ENCODE measurements at places on chromosomes 11 and 22.

GRCh38 chr11:8277691-8278090, 14.0 kb upstream of the LMO1 start:
- no peak for DNase-seq

GRCh38 chr22:40509401-40510134, 127.0 kb downstream of the MRTFA start:
- no peak for DNase-seq

- DNase-seq: no peak
Measured at GRCh38 chr11:130403271-130403804, 25.1 kb downstream of the ADAMTS8 start.

DNA sequence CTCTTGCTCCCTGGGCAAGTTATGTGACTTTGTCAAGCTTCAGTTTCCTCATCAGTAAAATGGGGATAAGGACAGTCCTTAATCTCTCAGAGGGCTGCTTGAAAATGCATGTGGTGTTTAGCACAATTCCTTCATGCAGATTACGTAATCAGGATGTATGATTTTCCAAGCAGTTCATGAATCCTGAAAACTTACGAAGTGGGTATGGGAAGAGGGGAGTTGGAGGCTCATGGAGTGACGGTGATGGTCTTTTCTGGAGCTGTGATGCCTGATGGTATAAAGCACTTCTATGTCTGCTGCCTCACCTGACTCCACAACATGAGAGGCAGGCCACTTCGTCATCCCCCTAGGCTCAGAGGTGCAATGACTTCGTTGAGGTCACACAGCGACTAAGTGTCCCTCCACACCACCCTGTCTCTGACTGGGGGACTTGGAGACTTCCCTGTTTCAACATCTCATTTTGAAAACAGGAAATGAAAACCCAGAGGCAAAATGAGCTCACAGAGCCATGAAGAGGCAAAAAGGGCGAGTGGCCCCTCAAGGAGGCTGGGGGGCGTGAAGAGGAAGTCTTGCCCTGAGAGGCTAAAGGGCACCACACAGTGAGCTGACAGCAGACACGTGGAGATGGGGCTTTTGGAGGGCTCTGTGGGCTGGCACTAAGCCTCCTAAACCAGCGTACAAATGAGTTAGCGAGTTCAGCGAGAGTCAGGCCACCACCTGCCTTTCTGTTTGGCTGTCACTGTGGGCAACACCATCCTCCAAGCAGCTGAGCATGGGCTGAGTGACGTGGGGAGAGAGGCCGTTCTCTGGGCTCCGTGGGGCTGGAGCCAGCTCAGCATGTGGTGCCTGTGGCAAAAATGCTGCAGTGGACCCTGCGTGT, 10.1 kb downstream of the MCM5 start:
- DNase-seq: no peak

- DNase-seq: no peak
Measured at GRCh38 chr22:49737101-49737551, 90.5 kb downstream of the BRD1 start.

DNA sequence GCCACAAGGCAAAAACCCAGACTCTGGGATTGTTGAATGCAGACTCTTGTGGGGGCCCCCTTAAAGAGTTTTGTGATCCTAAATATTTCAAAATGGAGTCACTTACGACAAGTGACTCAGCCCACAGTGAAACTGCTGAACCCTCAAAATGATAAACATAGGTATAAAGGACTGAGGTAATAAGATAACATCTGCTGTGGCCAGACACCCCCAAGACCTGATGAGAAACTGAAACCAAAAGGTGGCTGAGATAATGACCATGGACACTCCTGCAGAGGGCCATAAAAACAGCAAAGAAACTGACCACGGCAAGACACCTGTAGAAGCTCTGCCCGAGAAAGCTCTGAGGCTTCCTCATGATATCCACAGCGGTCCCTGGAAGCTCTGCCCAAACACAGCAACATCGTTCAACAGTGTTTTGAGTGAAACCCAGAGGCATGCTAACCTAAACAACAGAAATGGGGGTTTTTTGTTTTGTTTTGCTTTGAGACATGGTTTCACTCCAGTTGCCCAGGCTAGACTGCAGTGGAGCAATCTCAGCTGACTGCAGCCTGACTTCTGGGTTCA, 1.6 kb upstream of the PLAAT4 start:
- DNase-seq: no peak

- DNase-seq: no peak
Measured at GRCh38 chr22:49756676-49757075, 71.0 kb downstream of the BRD1 start.

- DNase-seq: peak; percentile 50
Measured at GRCh38 chr11:2196970-2197770, 25.6 kb upstream of the TH start.

DNA sequence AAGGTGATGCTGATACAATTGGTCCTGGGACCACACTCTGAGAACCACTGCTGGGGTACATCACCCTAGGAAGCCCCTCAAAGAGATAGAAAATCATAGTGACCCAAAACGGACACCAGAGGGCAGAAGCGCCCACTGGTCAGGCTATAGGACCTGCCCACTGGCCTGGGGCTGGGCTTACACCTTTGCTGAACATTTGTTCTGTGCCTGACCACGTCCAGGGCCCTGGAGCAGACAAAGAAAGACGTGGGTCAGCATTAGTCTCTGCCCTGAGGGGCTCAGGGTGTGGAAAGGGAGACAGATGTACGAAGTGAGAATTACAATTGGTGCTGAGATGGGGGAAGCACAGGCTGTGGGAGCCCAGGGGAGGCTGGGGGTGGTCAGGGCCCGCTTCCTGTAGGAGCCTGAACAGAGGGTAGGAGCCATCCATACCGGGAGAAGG, 14.4 kb upstream of the SERPINH1 start:
- DNase-seq: peak; percentile 57

- no peak for DNase-seq
Measured at GRCh38 chr22:25208743-25209505, 9.3 kb downstream of the CRYBB3 start.

- no peak for DNase-seq
Measured at GRCh38 chr11:72576661-72577060, 97.6 kb downstream of the PDE2A start.

DNA sequence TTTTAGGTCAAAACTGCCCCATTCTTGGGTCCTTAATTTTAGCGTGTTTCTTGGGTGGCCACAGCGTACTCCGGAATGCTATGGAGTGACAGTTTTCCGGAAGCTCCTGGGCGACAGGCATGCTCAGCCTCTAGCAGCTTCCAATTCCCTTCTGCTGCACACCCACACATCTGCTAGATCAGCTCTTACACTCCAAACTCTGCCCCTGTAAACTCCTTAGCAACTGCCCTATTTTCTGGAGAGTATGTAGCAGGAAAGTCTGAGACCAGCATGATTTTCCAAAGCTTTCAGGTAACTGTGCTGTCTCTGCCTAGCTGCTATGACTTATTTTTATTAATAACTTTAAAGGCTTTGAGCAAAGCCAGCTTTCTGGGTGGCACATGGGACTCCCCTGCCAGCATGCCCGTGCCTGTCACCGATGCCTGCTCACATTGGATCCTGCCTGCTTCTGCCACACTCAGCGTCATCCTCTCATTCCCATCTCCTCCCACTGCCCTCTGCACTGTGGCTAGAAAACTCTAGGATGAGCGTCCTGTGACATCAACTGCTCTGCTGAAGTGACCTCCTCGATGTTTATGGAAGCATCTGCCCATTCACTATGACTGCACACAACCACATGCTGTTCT, 17.3 kb downstream of the TOLLIP start:
- no peak for DNase-seq

GRCh38 chr11:127039591-127039990, 39.0 kb upstream of the KIRREL3 start:
- no peak for DNase-seq

- peak; percentile 2 for DNase-seq
Measured at GRCh38 chr11:96704847-96705246, 315.0 kb downstream of the JRKL start.

- DNase-seq: no peak
Measured at GRCh38 chr11:65611758-65612603, 2.0 kb downstream of the MAP3K11 start.

DNA sequence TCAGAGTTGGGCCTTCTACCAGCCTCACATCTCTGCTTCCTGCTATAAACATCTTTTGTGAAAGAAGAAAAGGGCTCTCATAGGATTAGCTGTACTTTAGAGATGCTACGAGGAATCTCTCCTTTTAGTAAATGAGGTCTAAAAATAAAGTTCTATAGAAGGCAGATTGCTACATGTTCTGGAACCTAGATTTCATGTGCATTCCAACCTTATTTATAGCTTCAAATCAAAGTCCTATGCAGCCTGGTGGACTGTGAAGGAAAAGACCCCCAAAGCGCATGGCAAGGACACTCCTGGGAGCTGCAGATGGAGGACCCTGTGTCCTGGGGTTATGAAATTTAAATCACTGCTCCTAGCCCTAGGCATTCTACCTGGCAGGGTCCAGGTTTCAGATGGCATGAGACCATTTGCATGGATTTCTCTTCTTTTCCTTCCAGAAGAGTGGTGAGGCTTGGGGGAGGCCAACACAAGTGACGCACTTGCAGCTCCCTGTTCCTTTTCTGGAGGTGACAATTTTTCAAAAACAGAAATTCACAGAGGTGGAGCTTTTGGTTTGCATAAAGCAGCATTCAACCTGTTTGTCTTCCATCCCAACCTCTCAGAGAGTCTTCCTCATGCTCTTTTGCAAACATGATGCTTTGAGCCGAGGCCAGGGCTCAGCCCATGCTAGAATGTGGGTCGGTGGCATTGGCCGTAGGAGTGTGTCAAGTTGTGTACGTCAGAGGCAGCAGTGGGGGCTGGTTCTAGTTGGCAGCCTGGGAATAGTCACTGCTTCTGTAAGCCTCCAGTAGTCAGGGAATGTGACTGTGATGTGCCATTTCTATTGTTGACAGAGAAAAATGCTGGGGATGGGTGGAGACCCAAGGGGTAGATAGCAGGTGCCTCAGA, 6.3 kb downstream of the CRY2 start:
- DNase-seq: no peak

GRCh38 chr11:95930948-95931347, 7.0 kb upstream of the MTMR2 start:
- no peak for DNase-seq

DNA sequence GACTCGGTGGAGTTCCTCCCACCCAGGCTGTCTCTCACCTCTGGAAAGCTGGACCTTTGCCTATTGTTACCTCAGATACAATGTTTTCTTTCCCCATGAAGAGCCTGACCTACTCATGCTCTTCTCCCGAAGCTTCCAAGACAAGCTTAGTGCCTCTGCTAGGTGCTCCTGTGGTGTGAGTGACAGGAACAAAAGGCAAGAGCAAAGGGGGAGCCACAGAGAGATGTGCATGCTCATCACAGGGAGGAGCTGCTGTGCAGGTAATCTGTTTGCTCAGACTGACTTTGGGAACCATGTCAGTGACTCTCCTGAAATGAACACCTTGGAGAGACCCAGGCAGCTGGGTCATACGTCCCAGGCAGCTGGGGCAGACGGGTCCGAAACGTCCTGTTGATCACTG, 53.6 kb upstream of the VSTM5 start:
- DNase-seq: no peak

DNA sequence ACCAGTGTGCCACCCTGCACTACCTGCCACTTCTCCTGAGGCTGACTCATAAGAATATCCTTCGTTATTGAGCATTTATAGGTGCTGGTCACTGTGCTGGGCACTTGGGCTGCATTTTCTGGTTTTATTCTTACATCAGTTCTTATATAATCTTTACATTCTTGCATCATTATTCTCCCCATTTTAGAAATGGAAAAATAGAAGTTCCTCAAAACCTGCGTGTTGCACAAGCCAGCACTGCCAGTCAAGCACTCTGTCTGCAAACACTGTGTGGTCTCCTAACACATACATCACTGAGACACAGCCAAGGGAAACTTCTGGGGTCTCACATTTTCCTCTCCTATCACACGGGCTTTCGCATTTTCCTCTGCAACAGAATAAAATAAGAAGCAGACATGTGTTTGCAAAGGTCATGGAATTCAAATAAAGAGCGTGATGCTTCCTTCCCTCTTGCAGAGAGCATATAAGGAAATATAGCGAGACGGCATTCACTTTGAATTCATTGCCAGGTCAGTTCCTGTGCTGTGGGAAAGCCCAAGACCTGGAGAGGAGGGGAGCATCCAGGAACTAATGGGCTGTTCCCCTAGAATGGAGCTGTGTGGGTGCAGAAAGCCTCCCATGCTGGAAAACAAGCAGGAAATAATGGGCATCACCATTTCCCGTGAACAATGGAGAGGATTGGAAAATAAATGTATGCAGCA, 73.9 kb upstream of the SEZ6L start:
- DNase-seq: no peak

GRCh38 chr11:9490376-9490775, 29.6 kb downstream of the ZNF143 start:
- no peak for DNase-seq

DNA sequence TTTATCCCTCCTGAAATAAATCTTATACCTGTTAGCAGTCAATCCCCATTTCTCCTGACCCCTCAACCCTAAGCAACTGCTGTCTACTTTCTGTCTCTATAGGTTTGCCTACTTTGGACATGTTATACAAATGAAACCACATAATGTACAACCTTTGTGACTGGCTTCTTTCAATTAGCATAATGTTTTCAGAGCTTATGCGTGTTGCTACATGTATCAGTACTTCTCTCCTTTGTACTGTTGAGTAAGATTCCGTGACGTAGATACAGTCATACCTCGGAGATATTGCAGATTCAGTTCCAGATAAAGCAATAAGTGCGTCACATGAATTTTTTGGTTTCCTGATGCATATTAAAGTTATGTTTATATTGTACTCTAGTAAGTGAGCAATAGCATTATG, 127.3 kb downstream of the MORC2 start:
- DNase-seq: no peak

GRCh38 chr22:37334859-37335805, 52.8 kb downstream of the CYTH4 start:
- no peak for DNase-seq

- no peak for DNase-seq
Measured at GRCh38 chr22:23548501-23549197, 31.4 kb downstream of the IGLL1 start.

DNA sequence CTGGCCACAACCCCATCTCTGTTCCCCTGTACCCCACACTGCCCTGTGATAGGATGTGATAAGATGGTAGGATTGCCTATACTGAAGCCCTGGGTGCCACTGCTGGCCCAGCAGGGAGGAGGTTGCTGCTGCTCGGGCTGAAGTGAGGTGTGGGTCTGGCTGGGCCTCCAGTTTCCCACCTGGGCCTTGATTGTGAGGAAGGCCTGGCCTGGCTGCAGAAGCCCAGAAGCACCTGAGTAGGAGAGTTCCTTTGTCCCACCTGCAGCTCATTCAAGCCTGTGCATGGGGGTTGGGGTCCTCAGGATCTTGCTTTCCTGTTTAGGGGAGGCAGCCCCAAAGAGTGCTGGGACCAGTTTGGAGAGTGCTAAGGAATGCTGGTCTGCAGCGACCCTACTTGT, 3.3 kb downstream of the ST3GAL4 start:
- DNase-seq: no peak

DNA sequence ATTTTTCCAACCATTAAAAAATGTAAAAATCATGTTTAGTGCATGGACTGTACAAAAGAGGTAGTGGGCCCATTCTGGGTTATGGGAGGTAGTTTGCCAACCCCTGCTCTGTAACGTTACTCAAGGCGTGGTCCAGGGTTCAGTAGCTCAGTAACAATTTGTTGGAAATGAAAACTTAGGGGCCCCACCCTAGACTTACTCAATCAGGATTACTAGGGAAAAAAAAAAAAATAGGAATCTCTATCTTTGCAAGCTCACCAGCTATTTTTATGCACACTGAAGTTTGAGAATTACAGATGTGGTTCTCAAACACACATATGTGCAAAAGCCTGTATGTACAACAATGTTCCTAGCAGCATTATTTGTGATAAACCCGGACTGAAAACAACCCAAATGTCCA, 17.3 kb upstream of the LMO2 start:
- DNase-seq: no peak

All from iPS DF 6.9 (cell line).